ENCODE measurements at places on chromosomes 2 and 18.

DNA sequence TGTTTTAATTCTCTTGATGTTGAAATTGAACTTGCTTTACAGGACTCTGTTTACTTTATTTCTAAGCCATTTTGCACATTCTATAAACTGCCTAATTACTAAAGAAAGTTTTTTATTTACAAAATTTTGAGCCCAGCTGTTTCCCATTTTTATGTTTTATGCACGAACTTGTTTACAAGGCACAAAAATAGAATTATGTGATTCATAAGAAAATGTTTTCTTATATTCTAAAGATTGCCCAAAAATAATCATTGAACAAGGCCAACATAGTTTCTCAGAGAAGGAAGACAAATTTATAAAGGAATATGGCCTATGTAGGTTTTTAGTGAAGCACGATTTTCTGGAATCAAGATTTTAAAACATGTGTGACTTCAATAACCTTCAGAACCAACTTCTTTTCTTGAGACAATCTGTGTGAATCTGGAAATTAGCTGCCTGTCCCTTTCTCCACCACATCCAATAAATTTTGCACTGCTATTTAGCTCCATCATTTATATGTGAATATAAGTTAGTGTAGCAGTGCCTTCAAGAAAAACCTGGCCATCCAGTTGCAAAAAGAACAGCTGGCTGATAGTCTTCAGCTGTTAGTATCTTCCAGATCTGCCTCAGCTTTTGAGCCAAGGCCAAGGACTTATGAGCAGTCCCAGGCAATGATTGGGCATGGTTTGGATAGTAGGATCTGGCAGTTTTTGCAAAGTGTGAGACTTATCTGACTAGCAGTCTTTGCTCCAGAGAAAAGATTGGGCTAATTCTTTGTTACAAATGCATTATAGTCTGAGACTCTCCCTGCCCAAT lies 253.2 kb upstream of the COL3A1 start:
- no peak for DNase-seq

GRCh38 chr2:134727385-134727784 lies 8.6 kb upstream of the TMEM163 start:
- DNase-seq, result no peak

DNA sequence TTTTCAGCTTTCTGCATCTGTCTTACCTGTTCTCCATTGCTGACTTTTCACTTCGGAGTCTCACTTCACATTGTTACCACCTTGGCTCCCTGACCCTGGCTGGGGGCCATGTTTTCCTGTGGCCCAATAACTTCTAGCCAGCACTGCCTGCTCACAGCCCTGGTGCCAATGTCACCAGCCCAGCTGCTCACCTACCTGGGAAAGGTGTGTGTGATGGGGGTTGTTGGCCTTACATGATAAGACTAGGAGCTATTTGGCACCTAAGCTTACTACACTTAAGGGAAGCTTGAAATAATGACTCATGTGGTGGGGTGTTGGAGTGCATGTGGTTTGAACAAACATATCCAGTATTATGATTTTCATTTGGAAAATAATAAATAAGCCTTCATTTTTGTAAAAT lies 37.5 kb upstream of the PGAP1 start:
- no peak for DNase-seq

DNA sequence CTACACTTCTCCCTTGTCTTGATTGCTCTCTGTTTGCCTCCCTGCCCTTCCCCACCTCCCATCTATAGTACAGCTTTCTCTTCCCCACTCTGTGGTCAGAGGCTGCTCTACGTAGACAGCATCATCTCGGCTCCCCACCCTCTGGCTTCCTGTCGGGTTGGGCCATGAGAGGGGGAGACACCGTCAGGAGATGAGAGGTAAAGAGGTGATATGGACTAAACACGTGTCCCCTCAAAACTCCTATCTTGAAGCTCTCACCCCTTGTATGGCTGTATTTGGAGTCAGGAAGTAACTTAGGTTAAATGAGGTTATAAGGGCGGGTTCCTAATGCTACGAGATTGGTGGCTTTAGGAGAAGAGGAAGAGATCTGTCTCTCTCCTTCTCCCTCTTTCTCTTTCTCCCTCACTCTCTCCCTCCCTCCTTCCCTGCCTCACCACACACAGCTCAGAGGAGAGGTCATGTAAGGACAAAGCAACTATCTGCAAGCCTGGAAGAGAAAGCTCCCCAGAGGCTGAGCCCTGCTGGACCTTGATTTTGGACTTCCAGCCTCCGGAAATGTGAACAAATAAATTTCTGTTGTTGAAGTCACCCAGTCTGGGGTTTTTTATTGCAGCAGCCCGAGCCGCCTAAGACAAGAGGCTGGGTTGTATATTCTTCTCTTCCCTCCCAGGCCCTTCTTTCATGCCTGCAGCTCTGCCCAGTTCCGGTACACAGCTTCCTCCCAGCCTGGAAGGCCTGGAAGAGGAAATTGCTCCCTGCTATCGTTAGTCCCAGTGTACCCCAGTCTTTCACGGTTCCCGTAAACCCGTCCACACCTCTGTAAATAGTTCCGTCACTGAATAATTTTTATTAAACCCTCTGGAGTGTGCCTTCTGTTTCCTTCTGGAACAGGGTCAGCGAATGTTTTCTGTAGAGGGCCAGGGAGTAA lies 138.0 kb downstream of the AKAIN1 start:
- peak; percentile 12 for DNase-seq

DNA sequence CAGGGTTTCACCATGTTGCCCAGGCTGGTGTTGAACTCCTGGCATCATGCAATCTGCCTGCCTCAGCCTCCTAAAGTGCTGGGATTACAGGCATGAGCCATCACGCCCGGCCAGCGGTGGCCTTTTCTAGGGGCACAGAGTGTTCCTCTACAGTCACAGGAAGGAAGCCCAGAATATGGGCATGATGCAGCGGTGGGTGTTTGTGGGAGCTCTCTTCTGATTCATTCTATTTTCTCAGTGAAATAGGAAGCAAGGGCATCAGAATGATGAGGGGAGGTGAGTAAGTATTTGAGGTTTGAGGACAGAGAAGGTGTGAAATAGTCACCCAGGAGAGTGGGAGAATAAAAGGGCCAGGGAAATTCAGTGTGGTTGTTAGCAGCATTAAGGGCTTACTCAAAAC lies 70.3 kb upstream of the PSME4 start:
- peak; percentile 48 for DNase-seq

DNA sequence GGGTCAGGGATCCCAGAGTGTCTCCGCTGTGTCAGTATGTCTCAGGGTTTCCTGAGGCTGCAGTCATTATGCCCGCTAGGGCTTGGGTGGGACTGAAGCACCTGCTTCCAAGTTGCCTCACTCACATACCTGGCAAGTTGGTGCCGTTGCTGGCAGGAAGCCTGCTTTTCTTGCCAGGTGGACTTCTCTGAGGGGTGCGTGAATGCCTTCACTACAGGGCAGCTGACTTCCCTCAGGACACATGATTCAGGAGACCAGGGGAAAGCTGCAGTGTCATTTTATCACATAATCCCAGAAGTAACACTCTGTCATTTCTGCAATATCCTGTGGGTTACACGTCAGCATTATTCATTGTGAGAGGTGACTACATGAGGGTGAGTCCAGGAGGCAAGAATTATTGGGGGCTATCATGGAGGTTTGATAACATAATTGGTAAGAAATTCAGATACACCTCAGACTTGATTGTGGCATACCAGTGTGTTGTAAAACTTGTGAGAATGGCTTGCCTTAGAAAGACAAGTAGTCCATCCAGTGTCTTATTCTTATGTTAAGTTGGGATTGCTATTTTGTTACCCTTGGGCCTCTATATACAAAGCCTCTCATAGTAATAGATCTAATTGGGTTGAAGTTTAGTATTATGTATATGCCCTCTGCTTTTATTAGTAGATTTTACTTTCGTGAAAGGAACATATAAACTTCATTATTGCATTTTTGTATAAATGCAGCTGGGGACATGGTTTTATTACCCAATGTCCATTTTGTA lies 44.1 kb downstream of the NEDD4L start:
- no peak for DNase-seq

- no peak for DNase-seq
Observed at GRCh38 chr2:140286377-140286776, 1506.2 kb upstream of the NXPH2 start.

- DNase-seq, result peak; percentile 40
Observed at GRCh38 chr2:101718993-101719571, 21.6 kb downstream of the MAP4K4 start.

DNA sequence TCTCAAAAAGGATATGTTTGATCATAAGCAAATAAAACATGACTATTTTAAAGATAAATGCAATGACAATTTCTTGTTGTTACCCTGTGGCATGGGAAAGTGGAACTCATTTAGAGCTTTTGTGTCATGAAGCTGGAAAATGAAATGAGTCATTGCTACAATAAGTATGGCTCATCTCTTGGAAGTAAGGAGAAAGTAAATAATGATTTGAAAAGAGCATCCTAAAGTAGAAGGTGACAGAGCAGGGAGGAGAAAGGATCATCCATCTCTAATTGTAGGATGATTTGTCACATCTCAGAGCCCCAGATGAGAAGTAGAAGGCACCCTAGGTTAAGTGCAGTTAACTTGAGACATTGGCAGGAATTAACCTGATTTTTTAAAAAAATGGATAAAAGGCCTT lies 200.5 kb downstream of the CPS1 start:
- no peak for DNase-seq

- DNase-seq, result no peak
Observed at GRCh38 chr18:9436206-9436929, 38.9 kb upstream of the RALBP1 start.

Data from stimulated activated CD4-positive, alpha-beta T cell treated with anti-CD3 and anti-CD28 coated beads, Interleukin-12 subunit alpha, Interleukin-12 subunit beta, amount 100 ng/mL, for 4 hours (primary cell).